ENCODE measurements at places on chromosomes 2 and 18.

DNA sequence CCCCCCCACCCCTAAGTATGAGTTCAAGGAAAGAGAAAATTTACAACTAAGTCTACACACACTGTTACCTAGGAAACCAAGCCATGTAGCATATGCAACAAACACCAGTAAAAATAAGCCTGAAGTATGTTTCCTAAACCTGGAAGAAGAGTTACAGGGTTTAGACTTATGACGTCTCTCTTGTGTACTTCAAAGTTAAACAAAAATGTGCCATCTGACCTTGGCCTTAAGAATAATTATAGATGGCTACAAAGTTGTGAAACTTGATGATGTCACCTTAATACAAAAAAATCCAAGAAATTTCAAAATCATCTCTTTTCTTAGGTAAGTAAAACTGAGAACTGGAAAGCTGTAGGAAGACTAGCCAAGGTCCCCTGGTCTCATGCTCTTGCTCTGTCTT, 297.6 kb upstream of the NRXN1 start:
- no peak for DNase-seq

- no peak for DNase-seq
Measured at GRCh38 chr18:27428716-27429475, 243.8 kb upstream of the CHST9 start.

DNA sequence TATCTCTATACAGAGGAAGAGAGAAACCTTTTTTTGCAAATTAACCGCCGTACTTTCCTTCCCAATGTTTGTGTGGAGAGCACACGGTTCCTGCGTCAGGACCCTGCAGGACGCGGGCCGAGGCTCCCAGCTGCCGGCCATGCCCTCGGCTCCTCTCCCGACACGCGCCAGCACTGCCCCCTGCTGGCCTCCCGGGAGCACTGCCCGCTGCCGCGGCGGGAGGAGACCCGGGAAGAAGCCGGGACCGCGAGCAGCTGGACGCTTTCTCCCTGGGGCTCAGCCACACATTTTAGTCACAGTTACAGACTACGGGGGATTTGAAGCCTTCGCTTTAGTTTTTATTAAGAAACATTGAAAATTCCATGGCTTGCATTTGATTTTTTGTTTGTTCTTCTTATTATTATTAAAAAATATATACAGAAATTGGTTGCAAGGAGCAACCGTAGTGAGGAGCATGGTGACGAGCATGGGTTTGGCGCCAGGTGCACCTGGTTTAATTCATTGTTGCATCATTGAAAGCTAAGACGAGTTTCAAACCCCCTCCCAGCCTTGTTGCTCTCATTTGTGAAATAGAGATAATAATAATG, 401.2 kb downstream of the GALR1 start:
- peak; percentile 74 for DNase-seq

DNA sequence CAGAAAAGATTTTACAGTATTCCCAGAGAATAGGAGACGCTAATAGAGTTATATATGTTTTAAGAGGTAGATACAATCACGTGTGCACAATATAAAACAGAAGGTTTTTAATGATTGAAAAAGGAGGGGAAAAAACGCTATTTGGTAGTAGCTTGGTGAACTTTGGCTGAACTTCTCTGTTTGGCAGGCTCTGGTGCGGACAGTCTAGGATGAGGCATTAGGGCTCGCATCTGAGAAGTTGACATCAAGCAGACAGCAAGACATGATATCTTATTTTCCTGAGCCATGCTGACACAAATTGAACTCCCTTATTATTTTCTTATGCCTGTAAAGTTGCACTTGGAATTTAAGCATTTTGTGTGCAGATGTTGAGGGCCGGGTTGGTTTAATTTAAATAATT, 176.6 kb downstream of the EN1 start:
- no peak for DNase-seq

DNA sequence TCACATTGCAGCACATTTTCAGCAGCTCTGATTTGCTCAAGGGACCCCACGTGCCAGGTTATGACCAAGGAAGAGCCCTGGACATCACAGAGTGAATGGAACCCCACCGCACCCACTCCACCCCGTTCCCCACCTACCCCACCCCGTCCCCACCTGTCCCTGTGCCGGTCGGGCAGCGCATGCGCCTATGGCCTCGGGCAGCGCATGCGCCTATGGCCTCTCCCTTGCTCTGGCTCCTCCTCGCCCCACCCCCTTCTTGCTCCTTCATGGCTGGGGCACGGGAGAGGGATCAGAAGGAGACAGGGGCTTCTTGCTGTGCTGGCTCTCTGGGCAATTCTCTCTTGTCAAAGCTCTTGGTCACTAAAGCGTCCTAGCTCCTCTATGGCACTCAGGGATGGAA, 371.8 kb upstream of the HS6ST1 start:
- DNase-seq: no peak

DNA sequence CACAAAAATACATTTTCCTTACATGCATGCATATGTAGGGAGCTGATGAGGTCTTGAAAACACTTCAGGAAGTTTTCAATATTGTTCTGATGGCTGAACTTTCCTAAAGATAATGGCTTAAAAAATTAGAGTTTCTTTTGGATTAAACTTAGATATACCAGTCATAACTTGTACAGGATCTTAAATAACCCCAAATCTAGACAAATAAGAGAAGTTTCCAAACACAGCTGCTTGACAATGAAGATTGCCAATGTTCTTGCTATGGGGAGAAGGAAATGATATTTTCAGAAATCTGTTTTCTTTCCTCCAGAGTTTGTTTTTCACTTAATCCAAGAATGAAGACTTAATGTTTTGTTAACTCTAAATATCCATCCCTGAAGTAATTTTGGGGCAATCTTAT, 54.6 kb upstream of the SPTBN1 start:
- no peak for DNase-seq

- DNase-seq: peak; percentile 90
Measured at GRCh38 chr2:218979846-218980734, 4.9 kb downstream of the FEV start.

DNA sequence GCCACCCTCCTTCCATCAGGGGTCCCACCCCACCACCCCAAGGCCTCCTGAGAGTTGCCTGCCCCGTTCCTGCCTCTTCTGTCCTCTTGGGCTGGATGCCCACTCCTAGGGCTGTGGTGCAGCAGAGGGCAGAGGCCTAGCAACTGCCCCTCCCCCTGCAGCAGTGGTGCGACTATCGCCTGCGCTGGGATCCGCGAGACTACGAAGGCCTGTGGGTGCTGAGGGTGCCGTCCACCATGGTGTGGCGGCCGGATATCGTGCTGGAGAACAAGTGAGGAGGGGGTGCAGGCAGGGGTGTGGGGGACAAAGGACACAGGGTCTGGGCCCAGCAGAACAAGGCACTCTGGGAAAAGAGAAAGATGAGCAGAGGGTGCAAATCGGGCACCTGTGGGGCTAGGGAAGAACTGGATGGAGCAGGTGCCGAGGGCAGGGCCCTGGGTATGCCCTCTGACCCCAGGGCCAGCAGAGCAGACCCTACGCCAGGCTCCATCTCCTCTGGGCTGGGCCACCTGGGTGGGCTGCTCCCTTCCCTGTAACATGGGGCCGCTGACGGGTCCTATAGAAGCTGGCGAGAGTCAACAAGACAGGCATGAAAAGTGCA, 1.0 kb downstream of the CHRNG start:
- DNase-seq: no peak

- no peak for DNase-seq
Measured at GRCh38 chr2:14313341-14313740, 319.2 kb upstream of the LRATD1 start.

DNA sequence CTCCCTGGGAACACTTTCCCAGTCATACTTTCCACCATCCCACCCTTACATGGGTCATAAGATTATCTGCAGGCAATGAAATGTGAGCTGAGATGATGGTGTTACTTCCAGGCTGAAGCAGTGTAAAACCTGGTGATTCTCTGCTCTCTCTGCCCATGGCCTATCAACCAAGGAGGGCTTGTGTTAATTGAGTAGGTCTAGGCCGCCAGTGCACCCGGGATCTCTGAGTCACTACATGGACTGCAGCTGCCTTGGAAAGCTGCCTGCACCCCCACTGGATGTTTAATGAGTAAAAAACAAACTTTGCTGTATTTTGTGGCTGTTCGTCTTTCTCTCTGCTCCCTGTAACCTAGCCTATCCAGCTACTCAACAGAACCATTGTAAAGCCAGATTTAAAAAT, 451.7 kb upstream of the SMIM21 start:
- no peak for DNase-seq

DNA sequence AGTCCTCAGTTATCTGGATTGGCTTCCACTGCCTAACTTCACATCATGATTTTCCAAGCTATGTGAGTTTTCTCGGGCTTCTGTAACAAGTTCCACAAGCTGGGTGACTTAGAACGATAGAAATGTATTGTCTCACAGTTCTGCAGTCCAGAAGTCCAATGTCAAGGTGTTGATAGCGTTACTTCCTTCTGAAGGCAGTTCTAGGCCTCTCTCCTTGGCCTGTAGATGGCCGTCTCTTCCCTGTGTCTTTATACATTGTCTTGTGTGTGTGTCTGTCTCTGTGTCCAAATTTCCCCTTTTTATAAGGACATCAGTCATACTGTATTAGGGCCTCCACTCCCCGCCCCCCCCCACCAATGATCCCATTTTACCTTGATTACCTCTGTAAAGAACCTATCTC, 7.5 kb downstream of the LTBP1 start:
- no peak for DNase-seq

DNA sequence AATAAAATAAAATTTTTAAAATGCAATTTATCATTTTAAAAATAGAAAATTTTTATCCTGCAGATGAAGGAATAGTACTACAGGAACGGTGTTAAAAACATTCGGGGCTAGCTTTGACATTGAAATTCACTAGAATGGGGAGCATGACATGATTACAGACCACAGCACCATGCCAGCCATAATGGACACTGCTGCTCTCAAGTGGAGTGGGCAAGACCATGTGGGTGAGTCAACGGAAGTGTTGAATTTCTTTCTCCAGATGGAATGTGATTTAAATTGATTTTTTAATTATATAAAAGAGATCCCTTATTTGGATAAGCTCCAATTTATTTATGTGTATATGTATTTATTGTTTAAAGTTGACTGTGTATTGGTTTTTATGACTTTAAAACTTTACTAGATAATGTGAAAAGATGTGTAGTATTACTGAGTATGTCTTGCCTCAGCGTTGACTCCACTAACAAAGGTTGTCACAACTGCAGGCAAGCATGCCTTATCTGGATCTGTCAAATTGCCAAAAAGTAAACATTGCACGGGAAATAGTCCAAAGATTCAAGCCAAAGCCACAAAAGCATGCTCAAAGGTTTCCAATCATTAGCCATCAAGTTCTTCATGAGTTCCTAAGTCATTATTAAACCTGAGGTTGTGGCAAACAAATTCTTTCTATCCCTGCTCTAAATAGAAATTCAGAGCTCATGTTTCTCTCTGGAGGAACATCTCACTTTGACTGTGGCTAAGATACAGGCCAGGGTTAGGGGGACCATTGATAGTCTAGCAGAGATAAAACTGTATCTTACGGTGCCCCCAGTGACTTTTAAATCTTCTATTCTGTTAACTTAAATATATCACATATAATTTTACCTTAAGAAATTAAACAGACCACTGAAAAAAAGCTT, 536.9 kb downstream of the TMX3 start:
- DNase-seq: no peak

GRCh38 chr2:235140801-235141081, 188.9 kb downstream of the SH3BP4 start:
- DNase-seq: no peak

- no peak for DNase-seq
Measured at GRCh38 chr2:58972737-58973136, 731.6 kb upstream of the FANCL start.

- no peak for DNase-seq
Measured at GRCh38 chr2:64615844-64616536, 37.7 kb downstream of the SERTAD2 start.

DNA sequence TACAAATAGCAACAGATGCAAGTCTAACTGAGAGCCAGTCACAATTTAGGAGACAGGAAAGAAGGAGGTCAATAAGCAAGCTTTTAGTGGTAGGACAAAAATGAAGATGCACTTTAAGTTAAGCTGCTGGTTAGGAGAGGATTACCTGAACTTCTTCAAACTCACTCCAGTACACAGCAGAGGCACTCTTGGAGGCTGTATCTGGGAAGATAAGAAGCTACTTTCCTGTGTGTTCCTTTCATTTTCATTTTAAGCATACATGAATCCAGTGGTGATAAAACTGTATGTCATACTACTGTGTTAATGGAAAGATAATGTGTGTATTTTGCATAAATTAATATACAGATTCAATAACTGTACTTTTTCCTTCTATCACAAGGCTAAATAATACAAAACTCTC, 49.6 kb downstream of the HYCC2 start:
- no peak for DNase-seq

- peak; percentile 79 for DNase-seq
Measured at GRCh38 chr2:25309402-25309801, 32.3 kb downstream of the DNMT3A start.

DNA sequence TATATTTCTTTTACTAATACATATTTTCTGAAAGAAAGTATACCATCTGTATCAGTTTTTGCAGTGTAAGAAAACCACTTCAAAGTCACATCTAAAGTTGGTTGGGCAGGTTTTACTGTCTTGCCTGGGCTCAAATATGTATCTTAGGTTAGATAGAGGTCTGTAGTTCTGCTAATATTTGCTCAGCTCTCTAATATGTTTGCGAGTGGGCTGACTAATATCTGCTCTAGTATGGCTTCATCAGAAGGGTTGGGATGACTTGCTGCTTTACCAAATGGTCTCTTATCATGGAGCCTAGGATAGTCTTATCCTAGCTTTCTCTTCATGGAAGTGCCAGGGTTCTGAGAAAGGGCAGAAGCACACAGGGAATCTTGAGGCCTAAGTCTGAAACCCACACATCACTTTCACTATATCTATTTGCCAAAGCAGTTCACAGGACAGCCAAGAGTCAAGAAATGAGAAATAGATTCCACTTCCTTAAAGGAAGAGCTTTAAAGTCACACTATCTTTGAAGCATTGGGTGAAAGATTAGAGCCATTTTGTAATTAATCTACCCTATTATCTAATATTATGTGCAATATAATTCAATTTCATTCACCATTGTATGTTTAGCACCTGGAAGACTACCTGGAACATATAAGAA, 610.0 kb downstream of the KCNJ3 start:
- DNase-seq: no peak

DNA sequence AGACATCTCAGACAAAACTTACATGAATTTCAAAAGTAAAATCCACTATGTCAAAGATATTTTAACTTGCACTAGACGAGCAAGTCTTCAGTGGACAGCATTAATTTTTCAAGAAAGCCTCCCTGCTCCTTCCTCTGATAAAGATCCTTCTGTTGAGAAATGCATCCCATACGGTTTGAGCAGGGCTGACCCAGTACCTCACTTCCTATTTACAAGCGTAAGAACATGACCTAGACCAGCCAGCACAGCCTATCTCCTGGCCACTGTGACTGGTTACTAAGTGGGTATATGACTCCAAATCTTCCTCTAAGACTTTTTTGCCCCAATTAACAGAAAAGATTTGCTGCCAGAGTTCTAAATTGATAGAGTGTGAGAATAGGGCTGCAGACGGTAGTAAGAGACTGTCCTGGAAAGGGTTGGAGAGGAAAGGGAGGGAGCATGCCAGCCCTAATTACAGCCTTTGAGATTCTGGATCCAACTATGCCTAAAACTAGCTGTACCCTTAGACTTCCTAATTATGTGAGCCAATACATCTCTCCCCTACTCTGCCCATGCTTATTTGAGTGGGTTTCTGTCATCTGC, 108.4 kb downstream of the PRELID3A start:
- no peak for DNase-seq

- DNase-seq: no peak
Measured at GRCh38 chr2:175312137-175312536, 130.6 kb upstream of the ATP5MC3 start.

GRCh38 chr2:27946530-27947060, 56.1 kb downstream of the BABAM2 start:
- no peak for DNase-seq

GRCh38 chr2:43266711-43267111, 40.3 kb upstream of the ZFP36L2 start:
- DNase-seq: no peak

All from activated naive CD8-positive, alpha-beta T cell treated with anti-CD3 and anti-CD28 coated beads, Interleukin-2, amount 50 U/mL, for 24 hours (primary cell).